Transverse colon (tissue), 4 donors: ENCODE measurements at places on chromosomes 1 and 21. TPM values are rescaled to one million over a fixed set of nuclear protein-coding genes. Genes with fewer than 3 reads are reported as not detected.

Gene IGSF3
- total RNA-seq = 36.7 TPM

Gene CYP2J2
- total RNA-seq = 61.9 TPM

Gene PEX10
- total RNA-seq = 21.0 TPM

Gene NES
- total RNA-seq = 3.3 TPM

Gene PLA2G2D
- not detected for total RNA-seq

Gene AGMAT
- 6.7 TPM for total RNA-seq

Gene COL6A1
- total RNA-seq = 208 TPM

Gene TMPRSS15
- not detected for total RNA-seq

Gene PHF13
- total RNA-seq = 17.3 TPM

DNA sequence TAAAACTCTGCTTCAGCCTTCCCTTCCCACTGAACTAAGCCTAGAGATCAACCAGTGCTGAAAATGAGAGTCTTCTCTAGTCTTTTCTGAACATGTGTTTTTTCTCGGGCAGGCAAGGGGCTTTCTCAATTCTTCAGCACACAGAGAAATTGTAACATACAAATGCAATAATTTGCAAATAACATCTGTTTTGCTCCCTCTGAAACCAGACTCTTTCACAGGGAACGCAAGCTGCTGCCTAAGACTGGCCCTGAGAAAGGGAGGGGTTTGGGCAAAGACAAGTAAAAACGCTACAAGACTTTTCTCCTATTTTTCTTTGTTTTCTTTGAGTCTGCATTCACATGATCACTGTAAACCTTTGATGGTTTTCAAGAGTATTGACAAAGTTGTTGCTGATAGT, 39.6 kb upstream of the VN1R5 start:
- DNase-seq = no peak

GRCh38 chr1:51444096-51444495, 75.0 kb downstream of the EPS15 start:
- no peak for DNase-seq

DNA sequence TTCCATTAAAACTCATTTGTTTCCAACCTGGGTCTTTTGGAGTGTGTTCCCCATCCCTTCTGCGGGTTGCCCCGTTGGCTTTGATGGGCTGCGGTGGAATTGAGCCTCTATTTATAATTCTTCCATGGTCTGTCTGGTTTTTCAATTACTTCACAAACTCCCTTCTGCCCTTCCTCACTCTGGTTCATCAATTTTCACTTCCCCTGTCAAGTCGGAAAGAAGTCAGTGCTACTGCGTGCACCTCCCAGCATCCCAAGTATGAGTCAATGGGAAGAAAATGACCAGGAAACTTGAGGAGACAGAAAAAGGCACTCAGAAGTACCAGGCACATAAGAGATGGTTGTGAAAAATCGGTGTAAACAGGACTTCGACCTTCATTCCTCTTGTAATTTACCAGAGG, 126.2 kb downstream of the KAZN start:
- DNase-seq = no peak

- DNase-seq = no peak
These were observed 294.5 kb downstream of the RRAGC start for GRCh38 chr1:38565020-38565491.

DNA sequence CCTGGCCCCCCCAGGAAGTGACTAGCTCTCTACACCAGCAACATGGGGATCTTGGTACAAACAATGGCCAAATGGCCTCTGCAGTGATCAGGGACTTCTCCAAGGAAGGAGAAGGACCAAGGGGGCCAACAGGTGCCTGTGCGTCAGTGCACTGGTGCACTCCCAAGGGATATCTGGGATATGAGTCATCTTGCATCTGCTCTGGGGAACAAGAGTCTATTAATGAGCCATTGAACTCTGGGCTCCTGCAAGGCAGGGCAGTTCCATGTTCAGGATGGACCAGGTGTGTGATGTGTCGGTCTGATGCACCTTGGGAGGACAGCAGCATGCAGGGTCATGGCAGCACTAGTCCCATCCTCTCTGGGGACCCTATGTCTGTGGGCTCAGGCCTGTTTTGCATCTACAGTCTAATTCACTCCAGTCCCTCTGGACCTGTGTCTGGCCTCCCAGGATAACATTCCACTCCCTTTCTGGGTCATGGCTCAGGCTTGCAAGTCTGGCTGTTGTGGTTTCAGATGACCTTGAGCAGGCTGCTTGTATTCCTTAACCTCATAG, 125.3 kb downstream of the TRABD2B start:
- DNase-seq = no peak

- no peak for DNase-seq
These were observed 12.6 kb upstream of the IER5 start for GRCh38 chr1:181075766-181076350.

DNA sequence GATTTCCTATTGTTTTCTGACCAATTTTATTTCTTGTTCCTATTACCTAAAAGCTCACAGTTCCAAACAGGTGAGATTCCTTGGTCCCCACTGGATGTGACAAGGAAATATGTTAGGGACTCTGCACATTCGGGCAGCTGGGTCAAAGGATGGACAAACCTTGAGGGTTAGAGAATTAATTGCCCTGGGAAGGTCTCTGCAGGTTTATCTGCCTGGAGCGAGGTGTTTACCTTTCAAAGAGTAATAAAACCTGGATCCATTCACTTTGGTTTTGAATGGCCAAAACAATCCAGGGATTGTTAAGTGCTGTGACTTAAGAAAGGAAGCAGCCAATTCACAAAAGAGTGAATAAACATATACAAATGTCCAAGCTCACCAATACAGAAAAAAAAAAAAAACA, 33.6 kb upstream of the RAB4A start:
- DNase-seq = no peak

- DNase-seq = no peak
These were observed 14.9 kb downstream of the CREG1 start for GRCh38 chr1:167538657-167539056.

DNA sequence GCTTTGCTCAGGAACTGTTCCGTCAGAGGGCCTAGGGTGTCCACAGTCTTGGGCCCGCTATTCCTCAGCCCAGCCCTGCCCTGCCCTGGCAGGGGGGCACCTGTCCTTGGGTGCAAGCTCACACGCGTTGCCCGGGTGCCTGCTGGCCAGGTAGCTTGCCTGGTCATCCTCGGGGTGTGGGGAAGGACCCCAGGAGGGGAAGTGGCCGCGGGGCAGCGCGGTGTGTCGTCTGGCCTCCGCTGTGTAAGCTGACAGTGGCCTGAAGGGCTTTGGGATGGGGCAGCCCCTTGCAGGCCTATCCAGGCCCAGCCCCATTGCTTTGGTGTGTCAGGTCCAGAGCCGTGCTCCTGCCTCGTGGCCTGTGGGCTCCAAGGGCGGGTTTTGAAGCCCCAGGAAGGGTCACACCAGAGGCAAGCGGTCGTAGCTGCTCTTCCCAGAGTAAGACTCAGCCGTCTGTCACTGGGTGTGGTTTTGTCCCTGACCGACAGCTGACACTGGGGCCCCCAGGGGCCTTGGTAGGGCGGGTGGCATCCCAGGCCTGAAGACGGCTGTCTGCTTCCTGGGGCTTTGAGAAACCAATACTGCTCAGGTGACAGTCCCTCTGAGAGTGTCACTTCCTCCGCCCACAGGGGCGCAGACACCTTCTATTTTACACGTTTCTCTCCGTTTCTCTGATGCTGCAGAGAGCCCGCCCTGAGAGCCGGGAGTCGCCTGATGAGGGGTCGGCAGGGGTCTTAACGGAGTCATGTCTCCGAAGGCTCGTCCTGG, 72.1 kb downstream of the SKI start:
- DNase-seq = peak; percentile 75

GRCh38 chr1:206447422-206447765, 22.9 kb upstream of the IKBKE start:
- no peak for DNase-seq

GRCh38 chr1:225253784-225254183, 174.1 kb downstream of the LBR start:
- no peak for DNase-seq
